Tibial nerve (tissue), 4 donors: ENCODE measurements at places on chromosomes 11 and 22.

DNA sequence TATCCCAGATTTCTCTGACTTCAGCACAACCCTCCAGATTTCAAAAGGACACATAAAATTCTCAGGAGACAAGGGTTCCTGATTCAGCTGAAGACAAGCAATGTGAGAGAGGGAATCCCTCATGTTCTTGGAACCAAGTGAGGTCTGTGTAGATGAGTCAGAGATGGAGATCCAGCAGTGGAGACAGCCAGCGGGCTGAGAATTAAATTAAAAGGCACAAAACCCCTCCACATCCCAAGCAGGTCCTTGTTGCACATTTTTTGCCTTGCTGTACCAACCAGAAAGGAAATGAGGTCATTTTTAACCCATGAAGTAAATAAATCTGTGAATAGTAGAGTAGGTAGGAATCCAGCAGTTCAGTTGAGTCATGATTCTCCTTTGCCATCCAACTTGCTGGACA, 9.7 kb downstream of the MTNR1B start:
- no peak overlapping the region for H3K4me3 ChIP-seq
- no peaks in the 10 kb centered on the region for H3K36me3 ChIP-seq
- H3K4me1 ChIP-seq: no peaks in the 10 kb centered on the region

GRCh38 chr11:43393765-43394355, 35.1 kb downstream of the TTC17 start:
- no peak for DNase-seq
- no peak overlapping the region for H3K27ac ChIP-seq
- H3K36me3 ChIP-seq: peaks cover 15% of the 10 kb centered on the region
- no peaks in the 10 kb centered on the region for H3K27me3 ChIP-seq
- no peak overlapping the region for H3K4me3 ChIP-seq

GRCh38 chr22:22879675-22880155, 7.9 kb upstream of the IGLL5 start:
- no peaks in the 10 kb centered on the region for H3K4me1 ChIP-seq
- no peaks in the 10 kb centered on the region for H3K27me3 ChIP-seq
- no peak for DNase-seq

DNA sequence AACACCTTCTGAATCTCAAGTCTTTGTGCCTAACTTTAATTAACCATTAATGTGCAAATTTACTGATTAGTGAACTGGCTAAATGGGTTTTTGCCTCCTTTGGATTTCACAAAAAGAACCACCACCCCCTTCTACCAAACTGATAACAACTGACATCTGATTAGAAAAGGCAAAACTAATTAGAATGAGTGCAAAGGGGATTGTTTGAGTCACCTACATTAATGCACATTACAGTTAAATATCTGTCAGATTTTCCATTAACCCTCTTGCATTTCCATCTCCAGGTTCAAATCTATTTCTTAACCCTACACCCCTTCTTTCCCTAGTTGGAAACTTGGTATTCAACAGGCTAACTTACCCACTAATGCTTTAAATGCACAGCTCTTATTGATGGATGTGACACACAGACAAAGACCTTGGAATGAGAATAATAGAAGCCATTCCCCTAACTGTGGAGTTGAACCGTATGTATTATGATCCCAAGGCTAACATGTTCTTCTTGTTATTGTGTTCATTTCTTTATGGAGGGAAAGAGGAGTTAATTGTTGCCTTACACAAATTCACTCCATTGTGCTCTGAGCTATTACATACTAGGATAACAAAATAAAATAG, 161.5 kb upstream of the MTMR2 start:
- DNase-seq: no peak
- no peak overlapping the region for H3K27ac ChIP-seq
- no peak overlapping the region for H3K4me3 ChIP-seq
- no peaks in the 10 kb centered on the region for H3K27me3 ChIP-seq
- H3K4me1 ChIP-seq: peaks cover 19% of the 10 kb centered on the region
